Hematopoietic multipotent progenitor cell treated with erythropoietin and hydrocortisone succinate and interleukin-3 and kit ligand, for 8 days (in vitro differentiated cells): ENCODE measurements at places on chromosomes 1 and 21.

GRCh38 chr1:214429951-214430770, 121.2 kb downstream of the PTPN14 start:
- no peak for DNase-seq

GRCh38 chr1:163712321-163712720, 390.6 kb downstream of the NUF2 start:
- no peak for DNase-seq

DNA sequence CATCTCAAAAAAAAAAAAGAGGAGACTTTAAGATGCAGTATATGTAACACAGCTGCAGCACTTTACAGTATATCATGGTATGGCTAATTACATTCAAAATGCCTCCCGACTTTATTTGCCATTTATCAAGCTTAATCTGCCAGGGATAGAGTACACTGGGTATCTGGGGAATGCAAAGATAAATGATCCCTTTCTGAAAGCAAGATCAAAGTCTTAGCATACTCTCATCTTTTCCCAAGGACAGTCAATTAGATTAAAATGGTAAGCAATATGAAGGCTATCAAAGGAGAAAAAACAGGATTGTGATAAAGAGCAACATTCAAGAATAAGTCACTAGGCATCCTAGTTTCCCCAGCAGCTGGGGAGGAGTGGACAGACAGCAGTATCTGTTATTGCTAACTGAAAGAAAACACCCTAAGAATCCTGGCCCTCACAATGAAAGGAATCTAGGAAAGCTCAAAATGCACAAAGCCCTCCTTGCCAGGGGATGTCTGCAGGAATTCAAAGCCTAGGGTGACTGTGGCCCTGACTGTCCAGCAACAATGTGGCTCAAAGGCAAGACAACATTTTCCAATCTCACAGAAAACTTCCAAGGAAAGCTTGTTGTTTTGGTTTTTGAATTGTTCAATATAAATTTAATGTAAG, 56.7 kb upstream of the RAP1GAP start:
- no peak for DNase-seq

- no peak for DNase-seq
Observed at GRCh38 chr1:23875382-23875781, 7.3 kb upstream of the FUCA1 start.

- DNase-seq: no peak
Observed at GRCh38 chr1:207910591-207911354, at the start of gene CD34. Gene CD34, minus strand, starts transcription at chr1:207911125. Its CDS starts 45 bp downstream, at chr1:207911080.

DNA sequence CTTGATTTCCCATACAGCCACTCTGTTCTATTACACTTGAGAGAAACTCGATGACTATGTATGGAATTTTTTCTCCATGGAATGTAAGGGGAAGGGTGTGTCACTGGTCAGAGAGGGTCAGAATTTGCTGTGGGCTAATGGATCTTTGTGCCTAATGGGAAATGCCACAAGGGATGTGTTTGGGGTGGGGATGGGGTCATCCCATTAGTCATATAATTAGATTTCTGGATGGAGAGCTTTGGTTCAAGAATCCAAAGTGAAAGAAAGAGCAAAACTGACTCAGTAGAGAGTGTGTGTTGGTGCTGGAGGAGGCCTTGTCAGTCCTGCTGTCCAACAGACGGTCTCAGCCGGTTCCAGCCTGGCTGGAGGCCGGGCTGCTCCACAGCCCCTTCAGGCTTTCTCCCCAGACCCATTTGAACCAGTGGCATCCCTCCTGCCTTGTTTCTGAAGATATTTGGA, 86.4 kb downstream of the LAMC2 start:
- DNase-seq: no peak

DNA sequence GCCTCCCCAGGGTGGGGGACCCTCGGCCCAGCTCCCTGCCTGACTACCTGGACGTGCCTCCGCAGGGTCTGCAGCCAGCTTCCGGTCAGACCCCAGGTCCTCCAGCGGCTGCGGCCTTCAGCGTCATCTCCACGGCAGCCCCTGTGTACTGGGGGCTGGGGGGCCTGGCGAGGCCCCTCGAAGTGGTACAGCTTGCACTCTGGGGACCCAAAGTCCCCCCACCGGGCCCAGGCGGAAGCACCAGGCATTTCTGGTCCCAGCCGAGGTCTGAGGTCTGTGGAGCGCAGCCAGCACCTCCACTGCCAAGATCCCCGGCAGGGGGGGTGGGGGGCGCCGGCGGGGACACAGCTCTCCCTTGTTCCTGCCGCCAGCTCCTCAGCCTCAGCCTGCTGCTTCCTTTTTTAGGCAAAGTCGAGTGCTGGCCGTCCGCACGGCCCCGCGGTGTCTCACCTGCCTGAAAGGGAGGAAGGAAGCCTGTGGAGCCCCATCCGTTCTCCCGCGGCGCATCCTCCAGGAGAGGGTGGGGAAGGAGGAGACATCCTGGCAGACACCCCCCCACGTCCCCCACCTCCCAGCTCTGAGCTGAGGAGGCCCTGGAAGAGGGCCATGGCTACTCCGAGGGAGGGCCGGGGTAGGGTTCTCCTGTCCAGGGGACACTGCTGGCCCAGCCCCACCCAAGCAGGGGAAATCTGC, 1.2 kb upstream of the VWA1 start:
- DNase-seq: no peak

GRCh38 chr1:30054126-30054525, 669.3 kb downstream of the MATN1 start:
- no peak for DNase-seq

DNA sequence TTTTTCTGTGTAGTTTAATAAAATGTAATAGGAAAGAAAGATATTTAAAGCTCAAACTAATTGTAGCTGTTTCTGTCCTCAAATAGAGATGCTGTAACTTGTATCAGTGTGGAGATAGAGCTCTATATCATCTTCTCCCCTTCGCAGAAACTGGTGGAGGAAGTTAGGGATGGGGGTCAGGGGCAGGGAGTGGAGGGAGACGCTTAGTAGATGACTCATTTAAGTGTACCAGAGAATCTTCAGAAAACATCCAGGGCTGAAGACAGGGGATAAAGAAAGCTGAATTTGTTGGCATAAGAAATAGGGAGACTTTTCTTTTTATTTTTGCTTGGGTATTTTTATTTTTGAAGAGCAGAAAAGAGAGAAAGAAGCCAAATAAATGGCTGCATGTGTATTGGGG, 282.6 kb upstream of the DPYD start:
- no peak for DNase-seq

DNA sequence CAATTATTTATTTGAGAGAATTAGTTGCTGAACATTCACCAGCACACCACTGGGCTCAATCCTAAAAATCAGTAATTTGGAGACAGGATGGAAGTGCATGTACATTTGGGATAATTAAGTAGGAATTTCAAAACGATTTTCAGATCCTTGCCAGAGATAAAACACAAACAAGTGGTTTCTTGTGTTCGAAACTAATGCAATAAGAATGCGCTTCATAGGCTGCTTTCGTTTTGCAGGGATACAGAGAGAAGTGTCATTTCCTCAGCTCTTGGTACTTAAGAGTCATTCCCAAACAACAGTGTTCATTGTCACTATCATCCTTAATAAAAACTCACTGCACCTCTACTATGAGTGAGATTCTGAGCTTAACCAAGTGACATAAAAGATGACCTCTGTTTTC, 20.6 kb upstream of the USP24 start:
- DNase-seq: no peak

DNA sequence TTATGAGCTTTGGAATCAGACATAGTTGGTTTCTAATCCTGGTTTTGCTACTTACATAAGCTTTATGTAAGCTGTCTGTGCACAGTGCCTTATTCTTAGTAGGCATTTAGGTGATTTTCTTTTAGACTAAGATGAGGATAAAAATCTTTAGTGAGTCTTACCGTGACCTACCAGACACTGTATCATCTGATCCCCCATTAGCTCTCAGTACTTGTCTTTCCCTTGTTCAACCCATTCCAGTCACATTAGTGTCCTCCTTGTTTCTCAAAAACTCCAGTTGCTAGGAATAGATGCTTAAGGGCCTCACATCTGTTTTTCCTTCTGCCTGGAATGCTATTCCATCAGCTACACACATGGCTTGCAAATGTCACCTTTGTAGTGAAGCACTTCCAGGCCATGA, 18.8 kb downstream of the PPP1R12B start:
- DNase-seq: no peak

- DNase-seq: no peak
Observed at GRCh38 chr1:24605534-24606295, 37.4 kb upstream of the SRRM1 start.

DNA sequence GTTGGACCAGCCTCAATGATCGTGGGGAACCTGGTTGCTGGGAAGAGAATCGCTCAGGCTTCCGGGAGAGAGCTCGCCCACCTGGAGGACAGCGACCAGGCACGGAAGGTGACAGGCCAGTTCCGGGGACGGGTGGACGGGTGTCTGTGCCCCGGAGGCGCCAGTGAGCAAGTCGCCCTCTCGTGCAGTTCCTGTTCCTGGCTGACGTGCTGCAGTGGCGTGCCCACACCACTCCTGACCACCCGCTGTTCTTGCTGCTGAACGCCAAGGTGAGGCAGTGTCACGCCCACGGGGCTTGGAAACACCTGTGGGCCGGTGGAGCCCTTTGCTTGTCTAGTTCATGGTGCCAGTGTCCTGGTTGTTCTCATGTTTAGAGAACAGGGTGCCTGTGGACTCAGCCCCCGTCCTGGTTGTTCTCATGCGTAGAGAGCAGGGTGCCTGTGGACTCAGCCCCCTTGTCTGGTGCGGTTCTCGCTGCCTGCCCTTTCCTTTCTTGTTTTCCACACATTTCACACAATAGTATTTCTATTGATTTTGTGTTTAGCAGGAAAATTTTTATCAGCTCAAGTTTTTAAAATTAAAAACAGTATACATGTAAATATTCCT, 53.1 kb downstream of the S100B start:
- peak; percentile 65 for DNase-seq

GRCh38 chr1:208208132-208208487, 36.1 kb downstream of the PLXNA2 start:
- no peak for DNase-seq

GRCh38 chr1:201266276-201266675, 17.0 kb upstream of the PKP1 start:
- no peak for DNase-seq

DNA sequence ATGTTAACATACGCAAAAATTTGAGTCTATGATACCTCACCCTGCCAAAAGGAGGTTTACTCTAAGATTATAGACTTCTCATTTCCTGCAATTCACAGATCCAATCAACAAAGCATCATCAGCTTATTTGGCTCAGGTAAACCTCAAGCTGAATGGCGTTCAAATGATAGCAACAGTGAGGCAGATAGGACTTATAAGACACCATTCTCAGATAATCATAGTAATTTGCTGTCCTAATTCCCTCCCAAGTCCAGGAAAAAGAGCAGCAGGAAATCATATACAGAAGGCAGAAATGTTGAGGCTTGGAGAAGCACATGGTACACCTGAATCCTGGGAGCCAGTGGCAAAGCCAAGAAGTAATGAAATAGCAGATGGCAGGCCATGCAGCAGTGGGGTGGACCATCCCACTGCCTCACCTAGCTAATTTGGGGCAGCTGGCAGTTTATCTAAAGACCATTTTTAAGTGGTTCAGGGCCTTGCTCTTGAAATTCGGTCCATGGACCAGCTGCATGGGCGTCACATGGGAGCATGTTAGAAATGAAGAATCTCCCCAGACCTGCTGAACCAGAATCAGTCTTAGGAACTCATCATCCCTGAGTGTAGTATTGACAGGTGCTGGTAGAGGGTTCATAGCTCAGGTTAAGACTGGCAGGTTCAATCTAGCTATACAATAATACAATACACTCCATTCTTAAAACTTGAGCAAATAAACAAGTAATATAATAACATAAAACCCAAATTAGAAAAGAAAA, 57.7 kb downstream of the ASTN1 start:
- no peak for DNase-seq

GRCh38 chr1:172456344-172456769, 12.5 kb upstream of the PIGC start:
- DNase-seq: peak; percentile 99

- no peak for DNase-seq
Observed at GRCh38 chr1:5921129-5921528, 71.1 kb downstream of the NPHP4 start.

DNA sequence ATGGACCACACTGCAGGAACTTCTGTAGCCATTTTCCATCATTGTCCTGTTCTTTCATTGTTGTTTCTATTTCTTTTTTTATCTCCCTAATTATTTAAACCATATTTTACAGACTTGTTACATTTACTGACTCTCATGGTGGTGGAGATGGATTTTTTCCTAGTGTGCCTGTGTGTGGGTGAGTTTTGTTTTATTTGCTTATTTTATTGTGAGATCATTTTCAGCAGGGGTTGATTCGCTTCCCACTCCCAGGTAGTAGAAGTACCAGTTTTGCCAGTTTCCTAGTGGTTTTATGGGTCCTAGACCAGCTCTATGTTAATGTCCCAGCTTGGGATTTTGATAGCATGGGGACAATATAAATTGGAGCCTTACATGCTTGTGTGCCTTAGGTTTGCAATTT, 80.0 kb upstream of the BACH1 start:
- no peak for DNase-seq

DNA sequence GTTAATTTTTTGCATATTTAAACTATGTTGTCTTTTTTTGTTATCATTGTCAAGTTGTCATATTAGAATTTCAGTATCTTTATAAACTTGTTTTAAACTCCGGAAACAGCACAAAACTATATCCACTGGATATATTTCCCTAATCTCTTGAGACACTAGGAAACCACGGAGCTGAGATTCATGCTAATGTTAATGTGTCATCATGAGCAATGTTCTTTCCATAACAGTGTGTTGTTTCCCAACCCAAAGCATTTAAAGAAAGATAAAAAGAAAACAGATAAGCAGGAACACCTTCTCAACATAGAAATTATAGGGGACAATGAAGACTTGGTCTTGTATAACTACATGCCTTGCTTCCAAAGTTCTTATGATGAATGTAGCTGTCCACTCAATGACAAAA, 626.2 kb upstream of the TMPRSS15 start:
- DNase-seq: no peak

GRCh38 chr1:164602480-164603093, 43.6 kb downstream of the PBX1 start:
- DNase-seq: no peak

- DNase-seq: no peak
Observed at GRCh38 chr1:38820860-38821259, 38.7 kb downstream of the RRAGC start.

DNA sequence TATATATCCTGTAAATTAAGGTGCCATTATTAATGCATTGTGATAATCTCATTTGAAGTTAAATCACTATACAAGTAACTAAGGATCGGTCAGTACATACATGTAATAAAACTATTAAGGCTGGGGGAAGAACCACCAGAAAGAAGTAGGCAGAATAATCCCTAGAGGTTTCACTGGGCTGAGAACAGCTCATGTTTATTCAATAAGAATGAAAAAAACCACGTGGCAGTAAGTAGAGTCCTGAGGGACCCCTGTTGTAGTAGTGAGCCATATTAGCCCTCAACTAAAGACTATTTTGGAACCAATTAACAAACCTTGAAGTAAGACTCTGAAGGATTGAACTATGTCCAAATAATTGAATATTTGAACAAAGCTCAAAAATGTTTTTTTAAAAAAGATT, 46.9 kb upstream of the ADAM30 start:
- no peak for DNase-seq

- no peak for DNase-seq
Observed at GRCh38 chr1:52727956-52728656, 1.9 kb downstream of the ZYG11B start.
